Non-pigmented ciliary epithelial cell (primary cell): ENCODE measurements at places on chromosomes 6 and 20.
A peak's percentile ranks its signal among the peaks of the same experiment; 100 is the strongest.

- no peak for DNase-seq
These were observed 261.2 kb downstream of the ADGB start for GRCh38 chr6:146859795-146860495.

- DNase-seq = no peak
These were observed 37.7 kb upstream of the SLC4A11 start for GRCh38 chr20:3276680-3277015.

DNA sequence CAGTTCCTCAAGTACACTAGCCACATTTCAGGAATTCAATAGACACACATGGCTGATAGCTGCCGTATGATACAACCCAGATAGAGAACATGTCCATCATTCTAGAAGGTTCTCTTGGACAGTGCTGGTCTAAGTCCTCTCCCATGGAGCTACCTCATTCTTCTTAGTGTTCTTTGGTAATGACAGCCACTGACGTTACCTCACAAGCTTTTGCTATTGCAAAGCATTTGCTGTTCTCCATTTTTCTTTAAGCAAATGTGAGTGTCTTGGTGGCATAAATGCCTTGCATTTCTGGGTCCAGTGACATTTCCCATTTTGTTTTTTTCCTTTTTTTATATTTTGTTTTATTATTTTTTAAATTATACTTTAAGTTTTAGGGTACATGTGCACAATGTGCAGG is 8.3 kb upstream of the CEBPB start:
- no peak for DNase-seq

GRCh38 chr20:63042448-63043071 is 35.8 kb upstream of the BHLHE23 start:
- DNase-seq = no peak

DNA sequence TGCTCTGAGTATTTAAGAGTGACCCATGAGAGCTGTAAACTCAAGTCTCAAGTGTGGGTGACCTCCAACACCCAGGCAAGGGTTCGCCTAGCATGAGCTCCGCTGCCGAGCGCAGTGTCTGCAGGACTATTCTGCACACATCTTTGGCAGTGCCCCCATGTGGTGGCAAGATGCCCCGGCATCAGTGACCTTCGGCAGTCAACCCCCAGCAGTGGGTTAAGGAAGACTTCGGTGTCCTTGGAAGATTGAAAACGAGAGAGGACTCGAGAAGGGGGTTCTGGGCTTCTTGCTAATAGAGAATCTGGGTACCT is 43.1 kb downstream of the RBM38 start:
- no peak for DNase-seq

DNA sequence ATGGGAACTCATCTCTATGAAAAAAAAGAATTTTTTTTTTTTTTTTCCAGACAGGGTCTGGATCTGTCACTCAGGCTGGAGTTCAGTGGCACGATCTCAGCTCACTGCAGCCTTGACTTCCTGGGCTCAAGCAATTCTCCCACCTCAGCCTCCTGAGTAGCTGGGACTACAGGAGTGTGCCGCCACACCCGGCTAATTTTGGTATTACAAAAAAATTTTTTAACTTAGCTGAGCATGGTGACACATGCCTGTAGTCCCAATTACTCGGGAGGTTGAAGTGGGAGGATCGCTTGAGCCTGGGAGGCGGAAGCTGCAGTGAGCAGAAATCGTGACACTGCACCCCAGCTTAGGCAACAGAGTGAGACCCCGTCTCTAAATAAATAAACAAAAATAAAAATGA is 7.5 kb downstream of the DEF6 start:
- DNase-seq = no peak

GRCh38 chr6:31525553-31525931 is 3.2 kb upstream of the MCCD1 start:
- DNase-seq = no peak

GRCh38 chr6:26426691-26427450 is 13.4 kb upstream of the BTN3A3 start:
- DNase-seq = no peak

DNA sequence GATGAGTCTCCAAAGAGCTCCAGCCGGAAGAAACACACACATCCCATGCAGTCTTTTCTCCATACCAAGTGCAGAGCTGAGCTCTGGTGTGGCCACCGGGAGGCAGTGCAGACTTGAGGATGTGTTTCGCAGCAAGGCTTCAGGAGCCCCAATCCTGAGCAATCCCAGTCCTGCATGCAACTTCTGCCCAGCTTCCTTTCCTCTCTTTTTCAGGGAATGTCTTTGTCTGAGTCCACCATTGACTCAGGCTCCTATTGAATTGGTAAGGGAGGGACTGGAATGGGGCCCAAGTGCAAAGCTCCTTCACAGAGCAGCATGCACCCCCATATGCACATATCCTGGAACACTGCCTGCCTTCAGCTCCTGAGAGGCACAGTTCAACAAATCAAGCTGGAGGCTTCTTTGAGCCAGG is 50.5 kb upstream of the ASIP start:
- peak; percentile 57 for DNase-seq

- no peak for DNase-seq
These were observed 36.1 kb downstream of the CTNNBL1 start for GRCh38 chr20:37729909-37730308.
